ENCODE measurements at places on chromosomes 4 and X.

- peak; percentile 14 for DNase-seq
Measured at GRCh38 chr4:1198098-1198844, 25.9 kb upstream of the SPON2 start.

- no peak for DNase-seq
Measured at GRCh38 chr4:27685091-27685490, 824.5 kb downstream of the STIM2 start.

- no peak for DNase-seq
Measured at GRCh38 chr4:157072002-157072401, 3.9 kb upstream of the GLRB start.

DNA sequence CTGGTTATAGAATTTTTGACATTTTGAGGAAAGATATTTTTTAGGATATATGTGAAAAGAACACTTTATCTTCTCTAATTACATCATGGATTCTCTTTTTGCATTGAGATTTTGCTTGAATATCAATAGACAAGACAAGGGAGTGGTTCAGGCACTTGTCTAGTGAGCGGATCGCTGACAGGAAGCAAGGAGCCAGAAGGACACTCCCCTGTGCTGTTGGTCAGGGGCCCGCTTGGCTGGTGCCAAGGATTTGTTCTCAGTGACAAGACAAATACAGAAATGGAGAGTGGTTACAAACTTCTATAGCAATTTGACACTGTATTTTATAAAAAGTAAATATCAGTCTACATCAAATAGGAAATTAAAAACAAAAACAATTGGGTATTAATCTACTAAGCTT lies 60.0 kb downstream of the SLC9B1 start:
- no peak for DNase-seq

DNA sequence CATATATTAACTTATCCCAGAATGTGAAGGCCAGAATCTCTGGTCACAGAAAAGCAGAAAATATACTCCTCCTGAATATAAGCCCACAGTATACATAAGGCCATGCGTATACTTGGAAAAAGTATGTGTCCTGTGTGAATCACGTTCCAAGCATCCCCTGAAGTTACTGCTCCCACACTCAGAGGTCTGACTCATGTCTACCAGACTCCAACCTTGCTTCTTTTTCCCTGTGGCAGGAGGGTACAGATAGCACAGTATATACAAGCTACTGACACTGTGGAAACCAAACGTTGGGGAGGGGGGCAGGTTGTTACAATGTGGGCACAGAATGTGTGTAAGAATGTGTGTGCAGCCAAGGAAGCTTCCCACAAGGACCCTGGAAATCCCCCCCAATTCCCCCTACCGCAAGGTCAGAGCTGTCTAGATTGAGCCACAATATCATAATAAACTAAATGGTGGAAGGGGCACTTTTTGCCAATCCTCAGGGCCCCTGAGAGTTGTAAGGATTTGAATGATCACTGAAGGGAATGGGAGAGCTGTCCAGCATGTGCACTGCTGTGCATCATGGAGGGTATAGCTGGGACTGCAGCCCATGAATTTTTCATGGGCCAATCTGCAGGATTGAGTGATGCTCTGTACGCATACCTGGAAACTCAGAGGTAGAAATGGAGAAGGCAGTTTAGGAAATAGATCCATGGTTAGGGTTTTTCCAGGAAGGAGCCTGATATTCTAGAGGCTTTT lies 7.4 kb upstream of the RELL1 start:
- peak; percentile 58 for DNase-seq

- no peak for DNase-seq
Measured at GRCh38 chr4:161554372-161554990, 609.3 kb downstream of the FSTL5 start.

- DNase-seq, result no peak
Measured at GRCh38 chrX:119809185-119809666, 17.8 kb upstream of the RPL39 start.

DNA sequence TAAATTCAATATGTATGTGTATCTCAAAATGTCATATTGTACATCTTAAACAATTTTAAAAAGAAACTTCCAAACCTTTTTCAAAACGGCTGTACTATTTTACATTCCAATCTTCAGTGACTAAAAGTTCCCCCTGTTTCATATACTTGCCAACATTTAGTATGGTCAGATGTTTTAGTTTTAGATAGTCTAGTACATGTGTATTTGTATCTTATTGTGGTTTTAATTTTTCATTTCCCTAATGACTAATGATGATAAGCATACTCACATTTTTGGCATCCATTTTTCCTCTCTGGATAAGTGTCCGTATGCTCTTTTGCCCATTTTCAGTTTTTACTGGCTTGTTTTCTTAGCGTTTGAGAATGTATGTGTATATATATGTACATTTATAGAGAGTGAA lies 212.2 kb upstream of the MAGEB18 start:
- DNase-seq, result no peak

DNA sequence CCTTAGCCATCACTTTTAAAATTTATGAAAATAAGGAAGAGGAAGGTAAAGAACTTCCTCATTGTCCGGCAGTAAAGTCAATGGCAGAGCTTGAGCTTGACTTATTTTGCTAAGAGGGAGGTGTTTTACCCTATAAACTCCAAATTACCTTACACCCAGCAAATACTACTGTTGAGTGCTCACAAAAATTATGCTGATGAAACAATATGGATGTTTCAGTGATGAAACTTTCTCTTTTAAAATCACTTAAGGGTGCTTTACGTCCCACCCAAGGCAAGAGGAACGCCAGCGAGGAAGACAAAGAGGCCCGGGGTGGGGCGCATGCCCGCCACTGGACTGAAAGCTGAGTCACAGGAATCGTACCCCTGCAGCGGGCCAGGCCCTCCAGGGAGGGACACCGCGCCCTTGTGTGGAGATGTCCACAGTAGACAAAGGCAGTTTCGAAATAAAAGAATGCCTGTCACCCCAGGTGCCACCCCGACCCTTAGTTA lies 560 bp upstream of the TMSB4X start:
- DNase-seq, result peak; percentile 59

DNA sequence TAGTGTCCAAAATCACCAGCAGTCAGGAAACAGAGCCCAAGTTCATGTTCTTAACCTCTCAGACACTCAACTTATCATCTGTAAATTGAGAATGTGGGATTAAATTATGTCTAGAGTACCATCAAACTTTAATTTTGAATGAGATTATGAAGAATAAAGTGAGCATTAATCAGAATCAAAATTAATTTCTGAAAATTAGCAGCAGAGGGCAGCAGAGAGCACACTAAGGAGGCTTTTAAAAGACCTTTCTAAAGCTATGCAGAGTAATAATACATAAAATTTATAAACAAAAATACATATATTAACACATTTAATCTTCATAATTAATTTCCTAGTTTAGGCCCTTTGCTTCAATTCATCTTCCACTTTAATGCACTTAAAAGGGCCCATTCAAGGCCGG lies 7.1 kb downstream of the TASL start:
- DNase-seq, result peak; percentile 2

DNA sequence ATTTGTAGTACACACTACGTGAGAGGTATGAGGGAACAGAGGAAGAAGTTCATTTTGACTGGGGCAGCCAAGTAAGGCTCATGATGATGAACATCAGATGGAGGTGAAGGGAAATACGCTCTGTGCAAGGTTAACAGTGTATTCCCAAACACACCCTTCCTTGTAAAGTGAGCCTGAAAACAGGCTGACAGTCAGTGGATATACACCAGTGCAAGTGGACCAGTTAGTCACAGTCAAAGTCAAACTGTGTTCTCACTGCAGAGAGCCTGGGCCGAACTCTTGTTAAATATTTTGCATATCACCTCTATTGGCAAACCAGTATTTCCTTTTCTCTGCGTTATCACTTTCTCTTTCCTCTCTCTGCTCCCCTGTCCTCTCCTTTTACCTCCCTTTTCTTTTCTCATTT lies 23.4 kb upstream of the RHOH start:
- no peak for DNase-seq

- peak; percentile 75 for DNase-seq
Measured at GRCh38 chr4:30380404-30380998, 339.7 kb upstream of the PCDH7 start.

DNA sequence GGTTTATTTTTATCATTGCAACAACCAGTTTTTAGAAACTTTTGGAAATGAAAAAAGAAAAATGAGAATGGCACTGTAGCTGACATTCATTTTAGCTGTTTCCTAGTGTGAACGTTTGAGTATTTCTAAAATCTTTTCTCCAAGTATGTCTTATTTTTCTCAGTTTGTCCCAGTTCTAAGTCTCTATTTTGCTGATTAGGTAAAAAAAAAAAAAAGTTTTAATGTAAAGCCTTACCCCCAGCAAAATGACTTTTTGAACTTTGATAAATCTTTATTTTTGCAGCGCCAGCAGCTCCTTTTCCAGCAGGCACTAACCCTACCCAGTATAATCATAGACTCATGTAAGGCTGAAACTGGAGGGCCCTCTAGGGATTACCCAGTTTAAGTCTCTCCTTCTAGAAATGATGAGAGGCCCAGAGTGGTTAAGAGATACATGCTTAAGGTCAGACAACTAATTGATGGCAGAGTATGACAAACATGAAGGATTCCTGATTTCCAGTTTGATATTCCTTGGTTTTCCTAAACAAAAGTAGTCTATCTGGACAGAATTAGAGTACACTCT lies 84.3 kb upstream of the SLC4A4 start:
- no peak for DNase-seq

DNA sequence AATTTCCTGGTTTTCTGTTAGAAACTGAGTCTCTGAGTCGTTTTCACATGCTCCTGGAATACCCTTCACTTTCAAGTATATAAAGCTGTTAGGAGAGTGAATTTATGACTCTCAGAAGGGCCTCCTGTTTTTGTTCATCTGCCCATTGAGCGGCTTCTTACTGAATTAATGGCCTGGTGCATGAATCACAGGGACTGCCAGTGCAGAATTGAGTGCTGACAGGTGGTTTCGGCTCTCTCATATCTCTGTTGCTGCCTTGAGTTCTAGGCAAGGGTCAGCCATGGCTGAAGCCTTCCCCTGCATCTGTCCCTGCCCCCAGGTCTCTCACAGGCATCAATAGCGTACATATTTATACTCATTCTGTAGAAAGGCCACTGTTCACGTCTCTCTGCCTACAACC lies 22.7 kb upstream of the SEPSECS start:
- no peak for DNase-seq

- no peak for DNase-seq
Measured at GRCh38 chr4:41262198-41262597, 5.5 kb downstream of the UCHL1 start.

- DNase-seq, result no peak
Measured at GRCh38 chrX:134898440-134898839, 92.4 kb upstream of the SMIM10 start.

DNA sequence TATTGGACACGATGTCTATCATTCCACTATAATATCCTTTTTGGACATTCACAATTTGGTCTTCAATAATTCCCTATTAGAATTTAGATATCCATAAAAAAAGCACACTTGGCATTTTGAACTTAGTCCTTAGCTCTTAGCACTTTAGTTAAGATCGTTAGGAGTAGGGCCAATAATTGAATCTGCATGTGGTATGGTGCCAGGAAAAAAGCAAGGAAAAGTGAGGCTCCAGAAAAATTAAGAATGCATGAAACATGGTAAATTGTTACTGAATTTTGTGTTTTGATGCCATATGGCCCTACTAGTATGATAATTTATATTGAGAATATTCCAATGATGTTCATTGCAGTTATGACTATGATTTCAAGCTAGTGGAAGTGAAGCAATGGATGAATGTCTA lies 53.6 kb upstream of the TEX13A start:
- DNase-seq, result no peak

DNA sequence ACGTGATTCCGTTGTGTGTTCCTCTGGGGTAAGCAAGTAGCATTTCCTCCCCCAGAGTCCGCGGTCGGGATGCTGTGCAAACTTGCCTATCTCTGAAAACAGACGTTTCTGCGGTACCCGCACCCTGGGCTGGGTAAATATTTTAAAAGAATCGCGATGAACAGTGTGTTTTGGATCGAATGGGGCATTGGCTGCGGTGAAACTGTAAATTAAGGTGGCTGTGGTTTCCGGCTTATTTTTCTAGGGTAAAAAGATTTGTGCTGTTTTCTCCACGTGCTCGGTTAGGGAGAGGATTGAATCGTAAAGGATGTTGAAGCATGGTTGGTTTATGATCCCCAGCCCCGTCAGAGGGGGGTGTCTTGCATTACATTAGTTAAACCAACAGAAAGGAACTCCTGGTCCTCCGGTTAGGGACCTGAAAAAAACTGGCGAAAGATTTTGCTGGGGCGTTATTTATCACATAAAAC lies 1.2 kb downstream of the HHIP start:
- DNase-seq, result no peak

DNA sequence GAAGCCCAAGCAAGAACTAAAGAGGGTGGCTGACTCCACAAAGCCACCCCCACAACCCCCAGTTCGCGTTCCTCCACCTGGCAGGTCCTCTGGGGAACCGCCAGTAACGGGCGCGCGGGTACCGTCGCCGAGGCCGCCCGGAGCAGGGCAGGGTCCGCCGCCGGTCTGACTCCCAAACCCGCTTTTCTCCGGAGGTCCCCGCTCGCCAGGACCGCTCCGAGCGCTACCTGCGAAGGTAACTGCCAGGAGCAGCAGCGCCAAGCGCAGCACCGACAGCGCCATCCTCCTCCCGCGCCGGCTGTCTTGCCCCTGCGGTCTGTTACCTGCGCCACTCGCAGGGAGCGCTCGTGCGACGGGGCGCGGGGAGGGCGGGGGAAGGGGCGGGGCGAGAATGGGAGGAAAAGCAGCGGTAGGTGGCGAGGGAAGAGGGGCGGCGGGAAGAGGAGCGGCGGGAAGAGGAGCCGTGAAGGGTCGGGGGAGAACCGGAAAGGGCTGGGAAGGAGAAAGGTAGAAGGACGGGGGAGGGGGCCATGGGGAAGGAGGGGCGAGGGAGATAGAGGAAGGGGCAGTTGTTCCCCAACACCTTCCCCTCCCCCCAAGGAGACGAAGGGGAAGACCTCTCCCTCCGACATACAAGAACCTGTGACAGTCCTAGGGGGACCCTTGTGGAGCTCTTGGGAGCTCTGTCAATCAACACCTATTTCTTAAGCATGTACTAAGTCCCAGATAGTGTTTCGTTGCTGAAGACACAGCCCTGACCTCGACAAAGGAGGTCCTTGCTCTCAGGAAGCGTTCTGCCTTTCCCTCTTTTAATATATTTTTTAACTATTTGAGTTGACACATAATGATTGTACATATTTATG lies at the start of gene SPINK2:
Gene SPINK2, minus strand, starts transcription at position 321 of the 863 bp plus-strand sequence. Its CDS starts 39 bp downstream, at position 282.
- DNase-seq, result peak; percentile 30

DNA sequence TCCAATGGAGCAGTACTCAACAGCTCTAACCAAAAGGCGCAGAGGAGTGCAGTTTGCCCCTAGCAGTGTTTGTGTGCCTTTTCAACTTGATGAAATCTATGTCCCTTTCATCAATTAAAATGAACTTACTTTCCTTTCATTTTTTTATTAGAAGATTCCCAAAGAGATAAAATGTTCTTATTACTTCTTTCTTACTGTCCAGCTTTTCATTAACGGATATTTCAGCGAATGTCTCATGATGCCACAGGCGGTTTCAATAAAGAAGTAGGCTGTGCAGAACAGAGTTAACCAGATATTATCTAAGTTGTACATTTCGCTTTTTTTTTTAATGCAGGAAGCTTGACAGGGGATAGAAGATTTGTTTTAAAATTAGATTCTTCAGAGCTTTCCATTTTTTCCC lies 3.4 kb upstream of the MAOB start:
- DNase-seq, result no peak

Data from ACHN (cell line).